AG10803 (cell line): ENCODE measurements at places on chromosomes 16 and 17.
A peak's percentile ranks its signal among the peaks of the same experiment; 100 is the strongest.

DNA sequence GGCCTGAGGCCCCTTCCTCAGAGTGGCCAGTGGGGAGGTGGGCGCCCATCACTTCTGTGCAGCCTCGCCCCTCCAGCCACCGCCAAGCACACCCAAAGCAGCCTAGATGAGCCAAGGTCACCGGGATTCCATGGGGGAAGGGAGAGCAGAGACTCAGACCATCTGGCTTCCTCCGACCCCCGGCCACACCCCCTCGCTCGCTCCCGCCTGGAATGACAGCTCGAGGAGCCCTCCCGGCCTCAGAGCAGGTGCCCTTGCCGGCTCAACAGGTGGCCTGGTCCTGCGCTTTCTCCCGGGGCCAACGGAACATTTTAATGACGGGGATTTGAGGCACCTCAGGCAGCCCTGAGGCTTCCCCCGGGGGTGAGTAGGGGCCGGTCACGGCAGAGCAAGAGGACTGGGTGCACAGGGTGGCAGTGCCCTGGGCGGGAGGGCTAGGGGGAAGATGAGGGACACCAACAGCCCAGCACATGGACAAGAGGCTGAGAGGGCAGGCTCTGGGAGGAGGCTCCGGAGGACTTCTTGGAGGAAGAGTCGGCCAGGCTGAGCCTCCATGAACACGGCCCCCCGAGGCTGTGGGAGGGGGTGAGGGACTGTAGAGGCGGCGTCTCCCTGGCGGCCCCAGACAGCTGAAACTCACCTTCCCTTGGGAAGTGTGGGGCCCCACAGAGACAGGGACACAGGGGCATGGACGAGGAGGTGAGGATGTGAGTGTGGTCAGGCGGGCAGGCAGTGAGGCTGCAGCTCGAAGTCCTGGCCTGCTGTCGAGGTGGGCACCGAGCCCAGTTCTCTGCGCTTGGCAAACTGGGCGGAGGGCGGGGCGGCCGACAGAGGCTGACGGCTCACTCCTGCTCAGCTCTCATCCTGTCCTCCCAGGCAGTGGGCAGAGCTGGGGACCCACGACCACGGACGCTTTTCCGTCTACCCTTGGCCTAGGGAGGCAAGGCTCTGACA is 12.5 kb upstream of the C1QTNF8 start:
- peak; percentile 20 for DNase-seq

- no peak for DNase-seq
Observed at GRCh38 chr16:71565812-71566700, 10.8 kb downstream of the TAT start.

- DNase-seq: no peak
Observed at GRCh38 chr16:89401205-89401604, 89.2 kb downstream of the ANKRD11 start.

DNA sequence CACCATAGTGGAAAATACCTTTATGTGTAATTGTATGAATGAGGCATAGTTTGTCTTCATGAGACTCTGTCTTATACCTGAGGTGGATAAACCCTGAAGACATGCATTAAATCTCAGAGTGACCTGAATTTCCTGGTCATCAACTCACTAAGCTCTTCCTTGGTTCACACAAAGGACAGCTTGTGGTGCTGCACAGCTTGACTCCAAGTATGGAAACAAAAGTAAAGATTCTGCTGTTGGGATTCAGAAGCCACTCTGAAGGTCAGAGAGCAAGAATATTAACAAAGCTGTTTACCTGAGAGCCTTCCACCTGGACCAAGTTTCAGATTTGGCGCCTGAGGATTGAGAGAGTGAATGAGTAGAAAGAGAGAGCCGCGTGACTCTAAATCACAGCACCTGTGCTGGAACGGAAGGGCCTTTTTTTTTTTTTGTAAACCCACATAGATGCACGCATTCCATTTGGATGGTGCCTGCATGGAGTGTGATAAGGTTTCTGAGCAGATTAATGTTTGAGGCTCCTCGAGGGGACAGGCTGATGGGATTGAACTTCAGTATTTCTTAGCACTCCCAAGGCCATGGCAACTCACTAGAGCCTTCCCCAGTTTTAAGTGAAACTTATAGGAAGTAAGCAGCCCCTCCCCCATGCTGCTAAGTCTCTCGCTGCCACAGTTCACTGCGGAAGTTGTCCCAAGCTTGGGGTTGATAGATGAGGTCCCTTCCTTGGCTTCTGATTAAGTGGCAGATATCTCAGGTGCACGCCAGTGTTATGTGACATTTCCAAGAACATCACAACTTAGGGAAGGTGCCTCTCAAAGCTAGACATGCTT is 28.7 kb downstream of the CALB2 start:
- DNase-seq: no peak

DNA sequence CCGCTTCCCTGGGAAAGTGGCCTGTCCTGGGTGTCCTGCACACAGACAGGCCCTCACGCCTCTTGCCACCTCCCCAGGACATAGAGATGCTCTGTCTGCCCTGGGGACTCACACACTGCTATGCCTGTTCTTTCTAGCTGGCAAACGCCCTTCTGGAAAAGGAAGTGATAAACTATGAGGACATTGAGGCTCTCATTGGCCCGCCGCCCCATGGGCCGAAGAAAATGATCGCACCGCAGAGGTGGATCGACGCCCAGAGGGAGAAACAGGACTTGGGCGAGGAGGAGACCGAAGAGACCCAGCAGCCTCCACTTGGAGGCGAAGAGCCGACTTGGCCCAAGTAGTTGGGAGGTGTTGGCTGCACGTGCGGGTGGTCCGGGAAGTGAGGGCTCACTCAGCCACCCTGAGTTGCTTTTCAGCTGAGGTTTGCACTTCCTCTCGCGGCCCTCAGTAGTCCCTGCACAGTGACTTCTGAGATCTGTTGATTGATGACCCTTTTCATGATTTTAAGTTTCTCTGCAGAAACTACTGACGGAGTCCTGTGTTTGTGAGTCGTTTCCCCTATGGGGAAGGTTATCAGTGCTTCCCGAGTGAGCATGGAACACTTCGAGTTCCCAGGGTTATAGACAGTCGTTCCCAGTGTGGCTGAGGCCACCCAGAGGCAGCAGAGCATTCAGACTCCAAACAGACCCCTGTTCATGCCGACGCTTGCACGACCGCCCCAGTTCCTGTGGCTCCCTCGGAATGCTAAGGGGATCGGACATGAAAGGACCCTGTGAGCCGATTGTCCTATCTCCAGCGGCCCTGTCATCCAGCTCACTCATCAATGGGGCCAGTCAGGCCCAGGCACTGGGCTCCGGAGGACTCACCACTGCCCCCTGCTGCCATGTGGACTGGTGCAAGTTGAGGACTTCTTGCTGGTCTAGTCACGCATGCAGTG is 3.5 kb upstream of the RPL13 start:
- peak; percentile 61 for DNase-seq

DNA sequence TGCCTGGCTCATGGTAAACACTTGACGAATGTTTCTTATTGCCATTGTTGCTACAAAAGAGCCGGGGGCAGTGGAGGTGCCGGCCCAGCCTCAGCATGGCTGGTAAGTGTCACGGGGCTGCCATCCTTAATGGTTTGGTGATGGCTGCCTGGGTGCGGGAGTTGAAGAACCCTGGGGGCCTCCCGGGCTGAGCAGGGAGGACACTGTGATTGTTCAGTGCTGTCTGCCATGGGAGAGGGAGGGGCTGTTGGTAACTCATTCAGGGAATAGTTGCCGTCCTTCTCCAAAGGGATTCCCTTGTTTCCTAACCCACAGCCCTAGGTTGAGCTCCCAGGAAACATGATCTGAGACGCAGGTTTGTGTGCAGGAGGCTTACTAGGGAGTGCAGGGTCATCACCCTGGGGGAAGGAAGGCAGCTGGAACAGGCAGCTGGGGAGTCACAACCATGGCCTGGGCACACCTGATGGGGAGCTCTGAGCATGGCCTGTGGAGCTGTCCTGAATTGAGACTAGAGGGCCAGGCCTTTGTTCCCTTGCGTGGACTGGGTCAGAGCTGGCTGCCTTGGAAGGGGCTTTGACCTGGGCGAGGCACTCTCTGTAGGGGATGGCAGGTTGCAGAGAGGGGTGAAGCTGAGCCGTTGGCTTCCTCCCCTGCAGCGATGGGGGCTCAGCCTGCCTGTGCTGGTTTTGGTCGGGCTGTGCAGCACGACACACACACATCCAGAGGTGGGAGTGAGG is 85.7 kb downstream of the PLCG2 start:
- DNase-seq: no peak

GRCh38 chr17:81135505-81136278 is 29.6 kb upstream of the PVALEF start:
- DNase-seq: no peak

- DNase-seq: no peak
Observed at GRCh38 chr17:70891306-70891705, 722.0 kb downstream of the KCNJ2 start.

- DNase-seq: no peak
Observed at GRCh38 chr16:27402964-27403600, 1.1 kb downstream of the IL21R start.

DNA sequence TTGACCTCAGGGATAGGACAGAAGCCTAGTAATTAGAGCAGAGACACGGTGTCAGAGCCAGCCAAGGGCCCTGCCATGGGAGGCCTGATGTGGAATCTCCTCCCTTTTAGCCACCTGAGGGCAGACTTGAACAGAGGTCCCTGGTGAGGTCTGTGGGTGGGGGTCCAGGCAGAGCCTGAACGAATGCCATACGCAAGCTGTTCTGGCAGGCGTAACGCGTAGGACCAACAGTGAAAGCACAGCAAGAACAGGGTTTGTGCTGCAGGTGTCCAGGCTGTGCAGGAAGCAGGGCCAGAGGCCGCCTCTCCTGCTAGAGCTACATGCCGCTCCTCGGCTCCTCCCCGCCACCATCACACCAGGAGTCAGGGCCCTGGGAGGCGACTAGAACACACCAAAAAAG is 81.9 kb upstream of the TBX2 start:
- DNase-seq: no peak

DNA sequence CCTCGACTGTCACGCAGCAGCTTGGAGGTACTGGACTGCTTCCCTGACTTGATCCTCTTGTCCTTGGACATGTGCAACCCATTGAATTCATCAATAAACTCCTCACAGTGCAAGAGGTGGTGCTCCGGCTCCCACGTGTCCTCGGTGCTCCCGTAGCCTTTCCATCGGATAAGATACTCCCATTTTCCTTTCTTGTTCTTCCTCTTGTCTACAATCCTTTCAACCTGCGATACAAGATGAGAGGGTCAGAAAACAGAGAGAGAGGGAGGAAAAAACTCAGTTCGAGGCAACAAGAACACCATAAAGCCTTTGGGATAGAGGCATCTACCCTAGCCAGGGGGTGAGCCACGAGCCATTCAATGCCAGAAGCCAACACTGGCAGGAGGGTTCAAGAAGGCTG is 119.5 kb downstream of the CDYL2 start:
- no peak for DNase-seq

DNA sequence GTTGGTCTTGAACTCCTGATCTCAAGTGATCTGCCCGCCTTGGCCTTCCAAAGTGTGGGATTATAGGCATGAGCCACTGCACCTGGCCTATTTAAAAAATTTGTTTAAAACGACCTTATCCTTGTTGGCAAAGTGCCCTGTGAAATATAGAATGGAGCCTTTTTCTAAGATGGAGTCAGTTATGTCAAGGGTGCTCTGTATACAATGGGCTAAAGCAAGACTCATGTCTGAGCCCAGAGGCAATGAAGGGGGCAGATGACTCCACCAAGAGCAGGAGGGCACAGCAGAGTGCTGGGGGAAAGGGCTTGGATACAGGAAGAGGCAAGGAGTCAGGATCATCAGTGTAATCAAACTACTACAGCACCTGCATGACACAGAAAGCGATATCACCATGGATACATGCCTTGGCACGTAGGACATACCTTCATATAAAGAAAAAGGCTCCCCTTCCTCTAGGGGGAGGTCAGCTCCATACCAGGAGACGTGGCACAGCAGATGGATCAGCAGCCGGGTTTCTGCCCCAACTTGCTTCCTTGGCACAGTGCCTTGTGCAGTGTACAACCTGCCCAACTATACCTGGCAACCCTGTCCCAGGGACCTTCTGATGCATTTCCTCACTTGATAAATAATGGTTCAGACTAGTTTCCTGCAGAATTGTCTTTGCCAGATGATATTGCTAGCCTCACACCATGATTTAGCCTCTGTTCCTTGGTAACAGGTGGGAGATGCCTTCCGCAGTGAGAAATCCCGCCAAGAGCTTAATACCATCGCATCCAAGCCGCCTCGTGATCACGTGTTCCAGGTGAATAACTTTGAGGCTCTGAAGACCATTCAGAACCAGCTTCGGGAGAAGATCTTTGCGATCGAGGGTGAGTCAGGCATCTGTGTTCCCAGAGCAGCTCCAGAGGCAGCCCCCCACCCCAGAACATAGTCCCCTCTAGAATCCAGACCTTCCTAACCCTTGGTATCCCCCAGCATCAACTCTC is 15.3 kb downstream of the ITGAM start:
- DNase-seq: no peak

DNA sequence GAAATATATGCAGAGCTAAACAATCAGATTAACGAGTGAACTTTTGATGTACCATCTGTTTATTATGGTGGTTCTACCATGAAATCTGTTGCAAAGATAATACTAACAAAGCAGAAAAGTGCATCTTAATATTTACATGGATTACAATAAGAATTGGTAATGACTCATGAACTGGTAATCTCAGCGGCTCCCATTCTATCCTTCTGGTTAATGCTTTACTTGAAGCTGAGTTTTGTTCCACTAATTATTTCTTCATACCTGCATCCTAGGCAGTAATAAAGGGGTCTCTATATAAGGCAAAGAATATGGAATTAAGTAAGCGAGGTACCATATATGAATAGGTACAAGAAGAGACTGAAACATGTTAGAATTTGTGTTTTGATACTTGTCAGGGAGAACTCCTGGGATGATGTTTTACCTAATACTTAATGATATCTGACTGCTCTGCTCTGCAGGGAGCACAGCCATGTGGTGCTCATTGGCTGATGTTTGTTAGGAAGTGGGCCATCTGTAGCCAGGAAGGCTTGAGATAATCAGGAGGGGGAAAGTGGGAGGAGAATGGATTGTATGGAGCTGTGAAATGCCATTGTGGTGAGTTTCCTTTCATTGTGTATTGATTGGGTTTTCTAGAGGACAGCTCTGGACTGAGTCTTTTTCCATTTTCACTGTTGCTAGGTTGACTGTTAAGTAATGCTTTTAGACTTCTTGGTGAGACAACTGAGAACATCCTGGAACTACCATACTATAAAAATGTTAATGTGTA is 52.6 kb downstream of the MAP2K6 start:
- peak; percentile 68 for DNase-seq

GRCh38 chr17:59754552-59754951 is 47.1 kb downstream of the VMP1 start:
- DNase-seq: peak; percentile 96

GRCh38 chr17:75832164-75832651 is 12.0 kb downstream of the UNC13D start:
- DNase-seq: peak; percentile 72

DNA sequence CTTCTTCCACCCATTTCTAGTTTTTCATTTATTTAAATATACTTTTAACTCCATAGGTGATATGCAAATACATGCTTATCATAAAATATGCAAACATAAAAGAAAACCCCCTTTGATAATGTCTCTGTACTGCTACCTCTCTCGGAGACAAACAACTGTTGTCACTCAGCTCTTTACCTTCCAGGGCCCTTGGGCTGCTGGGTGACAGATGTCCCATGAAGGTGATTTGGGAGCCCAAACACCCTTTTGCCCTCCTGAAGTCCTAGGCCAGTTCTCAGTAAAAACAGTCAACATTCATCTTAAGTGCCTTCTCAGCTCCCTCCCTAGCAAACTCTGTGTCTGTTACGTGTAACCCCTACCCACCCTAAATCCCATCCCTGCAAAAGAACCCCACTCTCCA is 37.5 kb downstream of the CHD9 start:
- DNase-seq: no peak
